ENCODE measurements at places on chromosomes 3 and 15.

DNA sequence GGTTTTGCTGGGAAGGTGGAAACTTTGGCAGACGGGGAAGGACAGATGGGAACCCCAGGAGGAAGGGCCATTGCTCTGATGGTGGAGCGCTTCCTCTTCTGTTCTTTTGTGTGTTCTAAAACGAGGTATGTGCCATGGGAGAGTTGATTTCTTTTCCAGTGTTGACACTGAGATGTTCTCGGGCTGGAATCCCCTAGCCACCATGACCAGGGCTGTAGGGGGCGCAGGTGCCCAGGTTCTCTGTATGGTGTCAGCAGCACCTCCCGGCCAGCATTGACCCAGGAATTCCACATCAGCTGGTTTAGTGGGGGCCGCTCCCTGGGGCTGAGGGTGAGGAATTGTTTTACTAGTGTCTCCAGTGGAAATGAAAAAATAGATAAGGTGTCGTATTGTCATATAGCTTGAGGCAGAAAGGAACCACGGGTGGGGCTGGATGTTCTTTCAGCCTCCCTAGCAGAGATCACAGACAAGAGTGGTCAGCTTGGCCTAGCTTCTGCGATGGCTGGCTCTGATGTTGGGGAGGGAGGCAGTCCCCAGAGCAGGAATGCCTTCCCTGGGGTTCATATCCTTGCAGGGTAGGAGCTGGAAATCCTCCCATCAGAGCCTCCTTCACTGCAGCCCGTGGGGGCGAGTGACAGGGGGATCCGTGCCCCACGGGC lies 34.2 kb upstream of the ACAD9 start:
- no peak for DNase-seq

GRCh38 chr3:147914532-147914931 lies 505.4 kb downstream of the ZIC1 start:
- no peak for DNase-seq

DNA sequence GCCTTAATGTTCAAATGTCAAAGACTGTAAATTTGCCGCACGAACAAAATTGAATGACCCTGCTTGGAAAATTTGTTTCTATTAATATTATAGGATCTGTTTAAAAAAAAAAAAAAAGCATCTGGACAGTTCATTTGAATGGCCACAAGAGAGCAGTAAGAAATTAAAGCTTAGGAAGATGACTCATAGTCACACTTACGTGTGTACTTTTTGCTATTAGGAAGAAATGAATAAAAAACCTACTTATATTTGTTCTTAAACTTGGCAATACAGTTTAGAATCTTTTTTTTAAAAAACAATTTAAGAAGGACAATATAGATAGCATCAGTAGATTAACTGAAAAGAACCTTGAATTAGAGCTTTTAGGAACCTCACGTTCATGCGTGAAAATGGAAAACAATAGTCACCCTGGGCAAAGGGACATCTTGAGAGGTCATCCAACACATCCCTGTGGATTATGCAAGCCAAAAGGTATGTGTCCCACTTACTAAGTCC lies 621.8 kb downstream of the MECOM start:
- DNase-seq = peak; percentile 41

- peak; percentile 76 for DNase-seq
These were observed 482.7 kb upstream of the ADAMTS9 start for GRCh38 chr3:65170390-65171042.

GRCh38 chr15:74730619-74731316 lies 5.4 kb upstream of the CYP1A1 start:
- DNase-seq = peak; percentile 37

DNA sequence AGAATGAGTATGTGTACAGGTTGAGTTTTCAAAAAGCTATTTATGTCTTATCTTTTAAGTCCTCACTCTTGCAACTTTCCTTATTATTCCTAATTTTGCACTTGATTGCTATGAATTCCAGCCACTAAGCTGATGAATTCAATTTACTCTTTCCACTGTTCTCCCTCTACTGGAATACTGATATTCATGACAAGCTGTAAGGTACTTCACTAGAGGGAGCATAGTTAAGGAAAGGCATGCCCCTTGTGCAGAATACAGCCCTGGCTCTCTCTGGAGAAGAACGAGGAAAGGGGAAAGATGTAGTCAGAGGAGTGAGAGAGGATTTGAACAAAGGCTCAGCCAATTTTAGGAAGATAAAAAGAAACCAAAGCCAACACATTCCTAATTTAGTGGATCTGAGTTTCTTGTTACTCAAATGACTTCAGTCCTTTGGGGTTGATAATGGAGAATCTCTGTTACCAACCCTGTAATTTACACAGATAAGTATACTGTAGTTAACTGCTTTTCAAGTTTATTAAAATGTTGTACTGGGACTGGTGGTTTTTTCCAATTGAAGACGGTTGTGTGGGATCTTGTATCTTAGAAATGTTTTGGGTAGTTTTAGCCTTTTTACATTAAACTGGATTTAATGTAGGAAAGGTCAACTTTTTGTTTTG lies 4.0 kb downstream of the SCAANT1 start:
- no peak for DNase-seq

GRCh38 chr15:80978685-80979329 lies 10.8 kb downstream of the MESD start:
- no peak for DNase-seq

- DNase-seq = peak; percentile 62
These were observed 18.7 kb downstream of the TMEM43 start for GRCh38 chr3:14143271-14144225.

DNA sequence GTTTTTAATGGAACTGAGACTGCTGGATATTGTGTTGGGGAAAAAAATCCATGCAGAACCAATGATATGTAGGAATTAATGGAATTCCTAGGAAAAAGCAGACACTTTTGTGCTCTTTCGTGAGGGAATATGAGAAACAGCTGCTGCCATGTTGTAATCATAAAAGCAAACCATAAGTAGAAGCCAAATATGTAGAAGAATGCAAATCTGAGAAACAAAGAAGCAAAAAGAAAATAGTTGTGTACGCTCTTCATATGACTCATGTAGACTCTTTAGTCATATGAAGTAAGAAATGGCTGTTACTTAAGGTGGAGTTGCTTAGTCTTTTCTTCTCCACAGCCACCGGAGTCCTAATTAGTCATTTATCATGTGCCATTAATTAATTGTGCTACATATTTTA lies 298.6 kb upstream of the ZNF717 start:
- DNase-seq = no peak

DNA sequence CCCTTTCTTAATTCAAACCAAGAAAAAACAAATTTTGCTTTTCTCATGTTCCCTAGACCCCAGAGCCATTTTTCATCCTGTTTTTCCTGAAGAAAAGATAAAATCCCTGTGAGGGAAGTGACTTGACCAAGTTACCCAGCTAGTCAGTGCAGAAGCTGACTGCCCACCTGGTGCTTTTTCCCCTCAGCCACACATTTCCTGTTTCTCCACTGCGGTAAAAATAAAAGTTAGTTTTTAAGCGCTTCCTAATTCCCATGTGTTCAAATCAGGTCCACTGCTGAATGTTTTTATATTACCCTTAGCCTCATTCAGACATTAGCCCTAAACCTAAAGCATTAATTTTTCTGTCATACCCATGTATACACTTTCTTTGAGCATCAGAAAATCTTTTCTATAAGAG lies 26.1 kb downstream of the PPP2R3A start:
- DNase-seq = no peak

DNA sequence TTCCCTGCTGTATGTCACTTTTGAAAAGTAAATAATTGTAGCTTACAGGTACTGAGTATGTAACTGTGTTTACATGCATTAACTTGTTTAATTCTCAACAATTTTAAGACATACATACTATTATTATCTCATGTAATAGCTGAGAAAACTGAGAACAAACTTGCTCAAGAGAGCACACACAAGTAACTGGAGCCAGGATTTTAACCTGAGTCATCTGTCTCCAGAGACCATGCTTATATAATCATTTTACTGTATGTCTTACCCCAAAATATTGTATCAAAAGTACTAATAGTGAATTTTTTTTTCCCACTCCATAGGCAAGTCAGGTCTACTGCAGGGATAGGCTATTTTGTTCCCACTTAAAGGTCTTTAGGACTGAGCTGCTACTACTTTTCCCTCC lies 95.4 kb downstream of the FEZF2 start:
- no peak for DNase-seq

DNA sequence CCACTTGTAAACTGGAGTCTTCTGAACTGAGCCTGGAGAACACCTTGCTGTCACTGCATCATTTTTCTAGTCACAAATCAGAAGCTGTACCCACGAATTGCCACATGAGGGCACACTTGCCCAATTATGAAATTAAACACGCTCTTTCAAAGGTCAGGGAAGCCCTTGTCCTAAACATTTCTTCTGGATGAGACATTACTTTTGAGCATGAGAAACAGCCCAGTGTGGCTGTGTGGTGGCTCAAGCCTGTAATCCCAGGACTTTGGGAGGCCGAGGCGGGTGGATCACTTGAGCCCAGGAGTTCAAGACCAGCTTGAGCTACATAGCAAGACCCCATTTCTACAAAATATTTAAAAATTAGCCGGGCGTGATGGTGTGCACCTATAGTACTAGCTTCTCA lies 27.5 kb upstream of the CFAP161 start:
- peak; percentile 70 for DNase-seq

- DNase-seq = no peak
These were observed 9.2 kb upstream of the CBLB start for GRCh38 chr3:105878061-105878460.

- no peak for DNase-seq
These were observed 330.6 kb upstream of the MCTP2 start for GRCh38 chr15:93900476-93901400.

GRCh38 chr15:37102305-37103162 lies 2.2 kb upstream of the MEIS2 start:
- DNase-seq = no peak

- peak; percentile 80 for DNase-seq
These were observed 33.0 kb upstream of the TEX264 start for GRCh38 chr3:51637941-51638471.

DNA sequence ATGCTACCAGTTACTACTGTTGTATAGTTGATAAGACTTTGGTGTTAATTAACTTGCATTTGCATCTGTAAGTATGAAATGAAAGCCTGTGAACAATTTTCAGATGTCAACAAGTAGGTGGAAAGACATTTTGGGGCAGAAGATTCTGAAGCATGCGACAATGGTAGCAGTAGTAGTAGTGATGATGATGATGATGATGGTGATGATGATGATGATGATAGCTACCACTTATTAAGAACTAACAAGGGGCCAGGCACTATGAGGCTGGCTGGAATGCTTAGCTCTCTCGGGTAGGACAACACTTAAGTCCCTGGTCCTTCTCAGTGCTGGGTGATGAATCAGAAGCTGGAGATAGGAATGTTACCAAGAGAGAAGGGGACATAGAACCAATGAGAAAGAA lies 333.4 kb upstream of the IL12A start:
- DNase-seq = no peak

GRCh38 chr3:71206305-71207165 lies 377.0 kb downstream of the FOXP1 start:
- DNase-seq = no peak

DNA sequence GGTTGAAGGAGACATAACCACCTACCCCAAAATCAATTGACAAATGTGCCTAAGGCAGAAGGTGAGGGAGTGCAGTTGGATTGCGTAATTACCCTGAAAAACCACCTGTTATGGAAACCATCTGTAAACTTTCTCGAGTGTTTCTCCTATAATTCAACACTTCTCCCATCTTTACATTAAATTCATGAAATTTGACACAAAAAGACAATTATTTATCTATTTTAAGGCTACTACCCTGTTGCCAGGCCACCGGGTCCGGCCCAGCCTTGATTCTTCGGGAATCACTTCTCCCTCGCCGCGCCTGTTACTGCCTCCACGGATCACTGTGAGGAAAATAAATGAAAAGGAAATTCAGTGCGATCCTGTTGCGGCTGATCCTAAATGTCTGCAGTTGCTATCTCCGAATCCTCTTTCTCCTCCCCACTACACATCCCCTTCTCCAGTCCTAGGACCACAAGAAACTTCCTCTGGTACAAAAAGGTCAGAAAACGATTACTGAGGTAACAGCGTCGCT lies 646 bp downstream of the IQCB1 start:
- peak; percentile 27 for DNase-seq

DNA sequence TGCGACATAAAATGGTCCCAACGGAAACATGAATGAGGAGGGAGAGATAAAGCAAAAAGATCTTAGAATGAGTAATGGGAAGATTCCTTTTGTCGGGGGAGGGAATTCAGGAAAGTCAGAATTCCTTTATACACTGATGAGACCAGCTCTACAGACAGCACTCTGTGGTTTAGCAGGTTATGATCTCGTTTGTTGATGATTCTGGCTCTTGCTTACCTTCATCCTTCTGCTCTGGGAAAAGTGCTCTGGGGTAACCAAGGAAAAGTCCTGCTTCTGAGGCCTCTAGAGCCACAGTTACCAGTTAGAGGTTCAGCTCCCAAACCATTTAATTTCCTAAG lies 150.7 kb upstream of the NR2E3 start:
- DNase-seq = no peak

GRCh38 chr3:58514405-58514804 lies 22.5 kb downstream of the KCTD6 start:
- DNase-seq = no peak
